ENCODE measurements at places on chromosomes 13 and 19.
A peak's percentile ranks its signal among the peaks of the same experiment; 100 is the strongest.

DNA sequence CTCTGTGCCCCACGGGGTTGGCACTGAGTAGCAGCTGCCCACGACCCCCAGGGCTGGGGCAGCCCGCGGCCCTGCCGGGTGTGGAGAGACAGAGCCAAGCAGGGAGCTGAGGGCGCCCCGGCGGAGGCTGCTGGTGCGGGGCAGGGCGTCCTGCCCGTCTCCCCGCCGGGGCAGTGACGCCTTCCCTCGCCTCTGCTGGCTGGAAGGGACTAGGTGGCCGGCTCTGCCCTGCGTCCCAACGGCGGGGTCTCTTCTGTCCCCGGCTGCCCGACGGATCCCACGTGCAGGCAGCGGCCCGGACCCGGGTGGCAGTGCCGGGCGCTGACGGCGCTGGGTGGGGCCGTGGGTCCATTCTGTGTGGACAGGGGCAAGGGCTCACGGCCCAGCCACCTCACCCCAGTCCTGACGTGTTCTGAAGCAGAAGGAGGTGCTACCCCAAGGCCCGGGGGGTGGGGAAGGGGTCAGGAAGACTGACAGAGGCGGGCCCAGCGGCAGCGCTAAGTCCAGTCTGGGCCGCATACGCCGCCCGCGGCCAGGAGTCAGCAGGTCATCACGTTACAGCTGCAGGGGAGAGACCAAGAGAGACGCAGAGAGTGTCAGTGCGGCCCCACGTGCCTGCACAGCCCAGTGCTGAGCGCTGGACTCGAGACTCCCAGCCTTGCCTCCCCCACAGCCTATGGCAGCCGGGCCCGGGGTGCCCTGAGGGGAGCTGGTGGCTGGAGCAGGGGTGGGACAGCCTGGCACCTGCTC lies 15.1 kb upstream of the PLPP2 start:
- no peak for DNase-seq

DNA sequence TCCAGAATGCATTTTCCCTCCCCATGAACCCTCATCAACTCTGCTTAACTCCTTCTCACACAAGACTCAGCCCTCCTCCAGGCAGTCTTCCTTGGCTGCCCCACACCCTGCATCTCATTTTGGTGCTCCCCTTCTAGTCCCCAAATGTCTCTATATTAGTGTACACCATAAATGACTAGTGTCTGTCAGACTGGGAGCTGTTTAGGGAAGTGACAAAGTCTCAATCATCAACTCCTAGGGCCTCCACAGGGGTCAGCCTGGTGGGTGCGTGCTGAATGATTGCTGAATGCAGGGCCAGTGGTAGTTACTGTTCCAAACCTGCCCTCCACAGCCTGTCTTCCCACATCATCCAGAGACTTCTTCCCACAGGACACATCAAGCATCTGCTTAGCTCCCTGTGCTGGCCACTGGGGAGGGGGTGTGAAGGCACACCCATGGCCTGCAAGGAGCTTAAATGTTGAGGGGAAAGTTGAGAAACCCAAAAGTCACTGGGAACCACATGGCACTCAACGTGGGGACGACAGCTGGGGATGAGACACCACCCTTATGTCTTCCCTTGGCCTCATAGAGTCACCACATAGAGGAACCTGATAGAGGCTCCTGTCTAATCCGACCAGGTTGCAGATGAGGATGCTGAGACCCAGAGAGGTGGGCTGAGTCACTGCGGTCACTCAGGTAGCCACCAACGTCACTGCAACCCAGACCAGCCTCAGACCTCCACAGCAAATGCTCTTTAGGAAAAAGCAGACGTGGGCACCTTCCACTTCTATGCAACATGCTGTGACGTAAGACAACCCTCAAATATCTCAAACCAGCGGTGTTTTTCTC lies 79.3 kb upstream of the TM9SF2 start:
- no peak for DNase-seq

- DNase-seq = peak; percentile 92
These were observed 5.5 kb upstream of the QTRT1 start for GRCh38 chr19:10695401-10696398.

DNA sequence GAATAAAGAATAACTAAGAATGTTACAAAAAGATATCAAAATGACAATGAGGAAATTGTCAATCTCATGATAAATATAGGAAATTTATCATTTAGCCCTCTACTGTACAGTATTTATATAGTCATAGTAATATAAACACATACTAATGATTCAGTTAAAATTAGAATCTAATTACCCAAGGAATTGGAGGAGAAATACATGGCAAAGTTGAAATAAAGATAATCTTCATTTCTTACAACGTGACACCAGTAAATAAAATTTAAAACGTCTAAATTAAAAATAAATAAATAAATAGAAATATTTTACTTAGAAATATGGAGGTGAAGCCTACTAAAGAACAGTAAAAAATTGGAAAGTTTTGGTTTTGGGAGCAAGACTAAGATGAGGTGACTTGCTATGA lies 2163.1 kb upstream of the PCDH20 start:
- no peak for DNase-seq

GRCh38 chr19:45057444-45057843 lies 18.6 kb downstream of the CLASRP start:
- no peak for DNase-seq

- no peak for DNase-seq
These were observed 98.9 kb downstream of the ESD start for GRCh38 chr13:46698014-46698413.

- no peak for DNase-seq
These were observed 15.8 kb downstream of the AKT2 start for GRCh38 chr19:40269216-40269940.

DNA sequence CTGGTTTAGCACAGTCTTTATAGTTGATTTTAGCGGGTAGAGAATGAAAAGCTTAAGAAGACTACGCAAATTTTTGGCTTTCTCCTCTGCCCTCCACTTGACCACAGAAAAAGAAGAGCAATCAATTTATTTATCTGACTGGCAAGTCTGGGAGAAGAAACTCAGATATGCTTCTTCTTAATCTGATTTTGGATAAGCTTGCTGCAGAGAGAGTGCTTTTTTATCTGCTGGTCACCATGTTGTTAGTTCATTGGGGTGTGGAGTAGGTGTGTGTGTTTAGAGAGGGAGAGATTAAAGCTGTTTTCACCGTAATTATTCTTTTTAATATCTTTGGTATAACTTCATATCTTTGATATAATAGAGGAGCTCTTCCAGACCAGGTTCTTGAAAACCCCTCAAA lies 471.4 kb upstream of the SLC10A2 start:
- DNase-seq = no peak

- DNase-seq = no peak
These were observed 74.8 kb downstream of the ZNF536 start for GRCh38 chr19:30446850-30447552.

DNA sequence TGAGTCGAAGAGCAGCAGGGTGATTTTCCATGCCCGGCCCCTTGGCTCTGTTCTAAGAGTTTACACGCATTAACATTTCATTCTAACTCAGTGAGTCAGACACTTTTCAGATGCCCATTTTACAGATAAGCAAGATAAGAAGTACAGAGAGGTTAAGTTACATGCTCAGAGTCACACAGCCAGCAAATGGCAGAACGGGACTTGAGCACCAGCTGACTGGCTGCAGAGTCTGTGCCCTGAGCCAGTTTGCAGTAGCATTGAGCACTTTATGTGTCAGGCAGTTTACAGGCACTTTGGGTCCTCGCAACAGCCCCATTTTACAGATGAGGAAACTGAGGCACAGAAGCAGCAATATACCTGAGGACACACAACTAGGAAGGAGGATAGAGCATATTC lies 19.0 kb downstream of the CCDC8 start:
- DNase-seq = no peak

DNA sequence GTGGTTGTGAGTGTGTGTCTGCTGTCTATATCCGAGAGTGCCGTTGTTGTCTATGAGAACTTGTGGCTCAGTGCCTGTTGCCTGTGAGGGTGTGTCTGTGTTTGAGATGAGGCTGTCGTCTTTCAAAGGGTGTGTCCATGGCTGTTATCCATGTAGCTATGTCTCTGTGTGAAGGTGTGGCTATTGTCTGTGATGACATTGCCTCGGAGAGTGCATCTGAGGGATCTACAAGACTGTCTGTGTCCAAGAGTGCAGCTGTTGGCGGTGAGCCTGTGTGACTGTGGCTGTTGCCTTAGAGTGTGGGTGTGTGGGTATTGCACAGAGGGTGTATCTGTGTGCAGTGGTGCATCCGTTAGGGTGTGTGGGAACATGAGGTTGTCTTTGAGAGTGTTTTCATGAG lies 4.9 kb downstream of the NUMBL start:
- no peak for DNase-seq

- DNase-seq = no peak
These were observed 147.1 kb downstream of the TBC1D4 start for GRCh38 chr13:75334634-75335447.

GRCh38 chr13:71339005-71339404 lies 528.0 kb downstream of the DACH1 start:
- no peak for DNase-seq

DNA sequence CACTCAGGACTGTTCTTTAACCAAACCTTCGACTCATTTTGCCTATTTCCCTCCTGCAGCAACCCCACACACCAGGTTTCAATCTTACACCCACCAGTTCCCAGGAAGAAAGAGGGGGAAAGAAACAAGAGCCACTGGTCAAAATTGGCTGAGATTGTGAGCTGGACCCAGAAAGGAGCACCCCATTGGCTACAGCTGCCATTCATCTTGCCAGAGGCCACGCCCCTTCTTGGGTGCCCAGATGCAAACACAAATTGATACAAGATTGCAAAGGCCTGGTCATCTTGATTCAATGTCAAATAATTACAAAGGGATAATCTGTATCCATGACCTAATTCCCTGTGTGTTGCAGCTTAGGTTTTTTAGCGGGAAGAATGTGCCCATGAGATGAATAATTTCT lies 258.4 kb downstream of the LIG4 start:
- DNase-seq = no peak

- DNase-seq = no peak
These were observed 1.1 kb downstream of the APC2 start for GRCh38 chr19:1450735-1451731.

- DNase-seq = no peak
These were observed 244.9 kb downstream of the NDFIP2 start for GRCh38 chr13:79725841-79726240.

DNA sequence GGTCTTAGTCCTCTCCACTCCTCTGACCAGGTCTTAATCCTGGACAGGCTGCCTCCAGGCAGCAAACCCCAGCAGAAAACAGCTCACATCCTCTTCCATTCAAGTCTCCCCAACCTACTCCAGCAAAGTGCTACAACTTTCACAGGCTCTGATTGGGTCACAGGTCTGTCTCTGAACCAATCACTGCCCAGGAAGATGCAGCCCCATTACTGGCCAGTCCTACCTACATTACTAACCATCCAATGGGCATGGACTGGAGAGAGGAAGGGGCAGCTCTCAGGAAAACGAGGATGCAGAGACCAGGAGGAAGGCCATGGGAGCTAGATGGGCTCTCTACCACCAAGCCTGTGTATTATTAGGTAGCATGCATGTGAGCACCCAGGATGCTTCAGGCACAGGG lies 12.2 kb downstream of the MED26 start:
- DNase-seq = no peak
